ENCODE measurements at places on chromosomes 1 and 21.

GRCh38 chr1:56627019-56627635 is 18.0 kb upstream of the PRKAA2 start:
- no peak for DNase-seq

GRCh38 chr1:245878585-245878984 is 628.5 kb downstream of the SMYD3 start:
- no peak for DNase-seq

DNA sequence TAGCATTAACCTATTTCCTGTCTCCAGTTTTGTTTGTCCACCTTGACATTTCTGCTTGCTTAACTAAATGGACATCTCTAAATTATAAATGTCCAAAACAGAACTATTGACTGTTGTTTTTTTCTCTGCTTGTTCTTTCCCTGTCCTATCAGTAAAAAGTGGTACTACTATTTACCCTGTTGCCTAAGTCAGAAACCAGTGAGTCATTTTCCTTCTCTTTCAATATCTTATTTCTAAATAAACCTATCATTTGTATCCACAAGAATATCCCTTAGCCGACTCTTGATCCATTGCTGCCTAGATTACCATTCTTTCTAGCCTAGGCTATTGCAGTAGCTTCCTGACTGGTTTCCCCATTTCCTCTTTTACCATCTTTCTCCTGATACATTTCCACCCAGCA is 22.5 kb downstream of the MIER1 start:
- DNase-seq, result no peak

GRCh38 chr1:75274920-75275506 is 140.8 kb downstream of the LHX8 start:
- DNase-seq, result no peak

- no peak for DNase-seq
Measured at GRCh38 chr1:25926731-25927496, 20.7 kb upstream of the STMN1 start.

GRCh38 chr1:221751226-221751887 is 9.5 kb upstream of the DUSP10 start:
- DNase-seq, result no peak

DNA sequence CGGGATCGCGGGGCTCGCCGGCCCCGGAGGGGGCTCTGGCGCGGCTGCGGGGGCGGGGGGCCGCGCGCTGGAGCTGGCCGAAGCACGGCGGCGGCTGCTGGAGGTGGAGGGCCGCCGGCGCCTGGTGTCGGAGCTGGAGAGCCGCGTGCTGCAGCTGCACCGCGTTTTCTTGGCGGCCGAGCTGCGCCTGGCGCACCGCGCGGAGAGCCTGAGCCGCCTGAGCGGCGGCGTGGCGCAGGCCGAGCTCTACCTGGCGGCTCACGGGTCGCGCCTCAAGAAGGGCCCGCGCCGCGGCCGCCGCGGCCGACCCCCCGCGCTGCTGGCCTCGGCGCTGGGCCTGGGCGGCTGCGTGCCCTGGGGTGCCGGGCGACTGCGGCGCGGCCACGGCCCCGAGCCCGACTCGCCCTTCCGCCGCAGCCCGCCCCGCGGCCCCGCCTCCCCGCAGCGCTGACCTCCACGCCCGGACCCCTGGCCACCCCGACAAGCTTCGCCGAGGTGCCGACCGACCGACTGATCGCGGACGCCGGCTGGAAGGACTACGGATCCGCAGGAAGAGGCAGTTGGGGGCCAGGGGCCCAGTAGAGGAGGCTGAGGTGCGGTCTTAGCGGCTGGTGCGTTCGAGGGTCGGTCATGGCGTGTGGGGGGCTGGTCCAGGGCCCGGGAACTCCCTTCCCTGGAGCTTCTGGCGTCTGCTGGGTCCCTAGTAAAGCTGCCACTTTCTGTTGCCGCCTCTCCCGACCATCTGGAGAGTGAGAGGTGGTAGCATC is 711 bp downstream of the TRNP1 start:
- no peak for DNase-seq

GRCh38 chr21:42219606-42220137 is 732 bp downstream of the ABCG1 start:
- no peak for DNase-seq

DNA sequence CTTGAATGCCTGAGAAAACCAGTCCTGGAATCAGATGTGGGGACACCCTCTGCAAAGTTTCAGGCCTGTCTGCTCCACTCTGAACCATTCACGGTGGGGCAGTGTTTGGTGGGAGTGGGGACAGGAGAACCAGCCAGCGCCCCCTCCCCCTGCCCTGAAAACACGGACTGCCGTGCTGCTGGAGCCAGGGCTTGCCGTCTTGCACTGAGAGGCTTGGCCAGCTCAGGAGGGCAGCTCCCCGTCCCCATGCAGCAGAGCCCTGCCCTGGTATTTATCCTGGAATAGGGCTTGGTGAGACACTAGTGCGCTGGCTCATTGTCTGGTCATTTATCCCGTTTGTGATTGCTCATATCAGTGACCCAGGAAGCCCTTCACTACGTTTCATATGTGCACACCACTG is 3.9 kb downstream of the S100B start:
- DNase-seq, result no peak

DNA sequence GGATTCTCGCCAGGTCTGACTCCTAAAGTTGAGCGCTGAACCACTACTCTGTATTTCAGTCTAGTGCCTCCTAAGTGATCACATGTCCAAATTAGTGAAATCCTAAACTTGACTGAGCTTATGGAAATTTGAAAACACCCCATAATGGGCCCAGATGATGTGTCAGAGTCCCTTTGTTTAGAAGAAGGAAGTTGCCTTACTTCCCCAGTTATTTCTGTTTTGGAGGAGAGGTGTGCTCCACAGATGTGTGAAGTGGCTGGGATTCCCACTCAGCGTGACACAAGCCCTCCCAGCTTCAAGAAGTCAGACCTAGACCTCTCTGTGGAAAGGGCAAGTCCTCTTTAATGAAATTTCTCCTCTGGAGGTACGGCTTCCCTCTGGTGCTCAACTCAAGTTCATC is 188.8 kb downstream of the TTLL7 start:
- DNase-seq, result no peak

DNA sequence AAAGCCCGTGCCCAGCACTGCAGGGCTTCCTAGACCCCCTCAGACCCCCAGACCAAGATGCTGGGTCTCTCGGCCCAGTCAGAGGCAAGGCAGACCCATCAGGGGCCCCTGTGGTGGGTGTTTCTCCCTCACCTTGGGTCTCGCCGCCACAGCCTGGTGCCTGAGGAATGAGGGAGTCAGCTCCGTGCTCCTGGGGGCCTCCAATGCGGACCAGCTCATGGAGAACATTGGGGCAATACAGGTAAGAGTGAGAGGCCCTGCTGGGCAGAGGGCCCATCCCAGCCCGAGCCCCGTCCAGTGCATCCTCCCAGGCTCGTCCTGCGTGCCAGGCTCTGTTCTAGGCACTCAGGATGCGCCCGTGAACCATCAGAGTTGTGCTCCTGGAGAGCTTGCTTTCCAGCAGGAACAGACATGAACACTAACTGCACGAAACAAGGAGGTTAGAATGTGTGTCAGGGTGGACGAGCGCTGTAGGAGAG is 51.5 kb downstream of the KCNAB2 start:
- DNase-seq, result no peak

GRCh38 chr1:12505231-12505630 is 112.8 kb downstream of the DHRS3 start:
- DNase-seq, result no peak

- no peak for DNase-seq
Measured at GRCh38 chr1:51237351-51238033, 1.4 kb downstream of the RNF11 start.

DNA sequence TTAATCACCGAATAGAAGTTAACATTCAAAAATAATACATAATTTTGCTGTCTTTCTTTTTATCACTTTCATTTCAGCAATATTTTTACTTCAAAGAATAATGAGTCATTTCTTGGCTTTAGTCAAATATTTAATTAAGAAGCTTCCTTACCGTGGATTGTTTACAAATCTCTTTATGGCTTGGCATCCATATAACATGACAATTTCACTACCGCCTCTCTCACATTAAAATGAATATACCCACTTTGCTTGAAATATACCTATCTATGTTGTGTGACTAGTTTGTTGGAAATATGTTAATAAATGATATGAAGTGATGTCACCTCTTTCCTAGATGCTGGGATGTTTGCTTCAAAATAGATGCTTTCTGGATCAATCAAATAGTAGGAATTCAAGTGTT is 1203.9 kb downstream of the AMY1C start:
- no peak for DNase-seq

DNA sequence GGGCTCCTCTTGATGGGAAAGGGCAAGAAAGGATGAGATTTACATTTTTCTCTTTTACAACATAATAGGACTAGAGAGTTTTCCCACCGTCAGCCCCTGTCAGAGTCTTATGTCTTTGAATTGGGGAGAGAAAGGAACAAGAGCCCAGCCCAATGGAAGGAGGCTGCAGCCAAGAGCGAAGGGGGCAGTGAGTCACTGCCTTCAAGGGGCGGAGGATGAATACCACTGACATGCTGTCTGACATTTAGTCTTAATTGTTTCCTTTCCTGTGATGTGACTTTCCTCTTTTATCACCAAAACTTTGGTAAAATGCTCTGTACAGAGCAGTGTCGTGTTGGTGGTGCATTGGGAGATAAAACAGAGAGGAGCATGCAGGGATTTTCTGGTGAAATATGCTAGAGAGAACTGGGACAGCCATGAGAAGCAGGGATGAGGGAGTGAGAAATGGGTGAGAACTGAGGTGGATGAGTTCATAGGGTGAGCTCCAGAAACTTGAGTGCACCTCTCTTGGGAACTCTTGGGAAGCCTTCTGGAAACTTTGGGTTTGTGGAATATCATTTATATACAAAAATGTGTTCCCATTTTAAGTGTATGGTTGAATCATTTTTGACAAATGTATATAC is 179.9 kb upstream of the FGGY start:
- DNase-seq, result no peak

DNA sequence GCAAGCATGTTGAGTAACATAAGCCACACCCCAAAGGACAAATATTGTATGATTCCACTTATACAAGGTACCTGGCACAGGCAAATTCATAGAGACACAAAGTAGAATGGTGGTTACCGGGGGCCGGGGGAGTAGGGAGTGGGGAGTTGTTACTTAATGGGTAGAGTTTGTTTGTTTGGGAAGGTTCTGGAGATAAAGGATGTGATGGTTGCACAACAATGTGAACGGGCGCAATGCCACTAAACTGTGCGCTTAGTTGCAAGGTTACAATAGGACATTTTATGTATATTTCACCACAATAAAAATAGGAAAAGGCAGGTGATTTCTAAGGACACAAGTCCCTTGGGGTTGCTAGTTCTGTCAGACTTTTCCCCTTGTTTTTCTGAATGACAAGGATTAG is 516.6 kb downstream of the KIF26B start:
- no peak for DNase-seq

DNA sequence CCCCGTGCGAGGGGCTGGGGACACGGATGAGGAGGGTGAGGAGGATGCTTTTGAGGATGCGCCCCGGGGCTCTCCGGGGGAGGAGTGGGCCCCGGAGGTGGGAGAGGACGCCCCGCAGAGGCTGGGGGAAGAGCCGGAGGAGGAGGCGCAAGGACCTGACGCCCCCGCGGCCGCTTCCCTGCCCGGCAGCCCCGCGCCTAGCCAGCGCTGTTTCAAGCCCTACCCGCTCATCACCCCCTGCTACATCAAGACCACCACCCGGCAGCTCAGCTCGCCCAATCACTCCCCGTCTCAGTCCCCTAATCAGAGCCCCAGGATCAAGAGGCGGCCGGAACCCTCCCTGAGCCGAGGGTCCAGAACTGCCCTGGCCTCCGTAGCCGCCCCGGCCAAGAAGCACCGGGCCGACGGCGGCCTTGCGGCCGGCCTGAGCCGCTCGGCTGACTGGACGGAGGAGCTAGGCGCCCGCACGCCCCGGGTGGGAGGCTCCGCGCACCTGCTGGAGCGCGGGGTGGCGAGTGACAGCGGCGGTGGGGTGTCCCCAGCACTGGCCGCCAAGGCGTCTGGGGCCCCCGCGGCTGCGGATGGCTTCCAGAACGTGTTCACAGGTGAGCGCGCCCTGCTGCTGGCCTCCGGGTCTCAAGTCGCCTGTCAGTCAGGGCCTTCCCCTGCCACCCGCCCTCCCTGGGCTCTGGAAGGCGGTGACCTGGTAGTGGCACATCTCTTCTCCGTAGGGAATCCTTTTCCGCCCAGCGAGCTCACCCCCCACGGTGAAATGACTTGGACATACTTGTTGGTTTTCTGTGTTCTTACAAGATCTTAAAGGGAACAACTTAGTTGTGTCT is 1.7 kb downstream of the FMN2 start:
- DNase-seq, result no peak

DNA sequence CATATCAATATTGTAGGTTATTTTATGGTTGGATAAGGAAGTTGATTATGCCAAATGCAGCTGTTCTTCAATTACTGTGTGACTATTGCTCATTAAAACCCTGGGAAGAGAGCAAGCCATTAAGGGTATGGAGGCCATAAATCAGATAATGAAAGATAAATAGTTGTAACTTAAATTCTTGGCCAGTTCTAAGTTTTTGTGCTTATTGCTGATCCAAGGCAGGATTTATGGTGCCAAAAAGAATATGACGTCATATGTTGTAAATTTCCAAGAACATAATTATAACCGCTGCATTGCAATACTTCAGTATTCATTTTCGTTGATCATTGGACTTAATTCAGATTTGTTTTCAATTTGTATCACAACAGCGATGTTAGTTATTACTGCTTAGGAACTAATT is 211.6 kb downstream of the LRRC40 start:
- DNase-seq, result no peak

DNA sequence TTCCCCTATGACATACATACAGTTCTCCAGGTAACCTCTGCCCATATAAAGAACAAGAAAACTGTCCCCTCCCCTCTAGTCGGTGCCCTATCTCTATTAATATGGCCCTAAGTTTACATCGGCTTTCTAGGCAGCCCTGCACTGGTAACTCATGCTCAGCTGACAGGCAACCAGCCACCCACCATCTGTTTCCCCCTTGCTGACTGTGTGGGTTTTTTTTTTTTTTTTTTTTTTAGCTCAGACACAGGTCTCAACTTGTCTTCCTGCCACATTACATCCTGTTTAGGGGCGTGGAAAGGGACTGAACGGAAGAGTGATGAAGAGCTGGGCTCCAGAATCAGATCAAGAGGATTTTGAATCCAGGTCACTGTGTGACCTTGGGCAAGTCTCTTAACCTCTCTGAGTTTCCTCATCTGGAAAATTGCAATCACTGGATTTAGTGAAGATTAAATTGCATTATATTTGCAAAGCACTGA is 14.0 kb downstream of the LAPTM5 start:
- no peak for DNase-seq

- DNase-seq, result no peak
Measured at GRCh38 chr1:12065872-12066271, 2.8 kb downstream of the TNFRSF8 start.

GRCh38 chr1:71312545-71312944 is 231.7 kb upstream of the ZRANB2 start:
- DNase-seq, result no peak

DNA sequence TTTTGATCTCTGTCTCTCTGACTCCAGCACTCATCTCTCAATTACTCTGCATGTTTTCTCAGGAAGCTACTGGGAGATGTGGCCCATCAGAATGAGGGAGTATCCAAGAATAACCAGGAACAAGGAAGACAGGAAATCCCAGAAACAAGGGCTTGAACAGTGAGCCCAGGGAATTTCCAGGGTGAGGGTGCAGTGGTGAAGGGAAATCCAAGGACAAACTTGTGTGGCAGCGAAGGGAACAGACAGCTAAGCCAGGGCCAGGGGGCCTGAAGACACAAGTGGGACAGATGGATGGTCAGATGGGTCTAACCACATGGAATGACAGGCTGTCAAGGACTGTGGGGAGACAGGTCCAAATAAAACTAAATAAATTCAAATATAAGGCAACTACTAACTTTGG is 121.8 kb upstream of the ERRFI1 start:
- no peak for DNase-seq

All from activated CD8-positive, alpha-beta memory T cell treated with anti-CD3 and anti-CD28 coated beads for 48 hours (primary cell).